ENCODE measurements at places on chromosomes 3 and 15. TPM values are rescaled to one million over a fixed set of nuclear protein-coding genes. Genes with fewer than 3 reads are reported as not detected.

Gene PLA2G4E
- total RNA-seq = 0.52 TPM

Gene SNURF
- total RNA-seq = 36.0 TPM

Gene ENTPD3
- 1.6 TPM for total RNA-seq

Gene UCN2
- total RNA-seq = not detected

Gene ILDR1
- total RNA-seq = not detected

Gene FXR1
- 447 TPM for total RNA-seq

Gene HRH1
- total RNA-seq = 5.2 TPM

Gene SLC51A
- total RNA-seq = 2.1 TPM

Gene NOX5
- total RNA-seq = under 0.01 TPM

Gene CISH
- total RNA-seq = 4.7 TPM

Gene ATP11B
- 59.0 TPM for total RNA-seq

Gene GRK7
- not detected for total RNA-seq

Gene NRG4
- total RNA-seq = not detected

Gene ITIH1
- under 0.01 TPM for total RNA-seq

Gene SLC2A2
- not detected for total RNA-seq

Gene P3H2
- 19.8 TPM for total RNA-seq

Gene SLC24A5
- not detected for total RNA-seq

Gene FBXO40
- total RNA-seq = 4.2 TPM

Gene FBXL22
- 17.7 TPM for total RNA-seq

Gene ZBBX
- total RNA-seq = not detected

Gene POLQ
- total RNA-seq = 5.7 TPM

Gene WNT7A
- not detected for total RNA-seq

Gene TM6SF1
- 28.7 TPM for total RNA-seq

Gene IDH2
- total RNA-seq = 185 TPM

Gene GPR156
- 1.0 TPM for total RNA-seq

Gene CLDN16
- total RNA-seq = under 0.01 TPM

Gene ANKUB1
- total RNA-seq = not detected

Gene SRP14
- 72.5 TPM for total RNA-seq

Gene ITIH3
- 2.1 TPM for total RNA-seq

Gene NECTIN3
- total RNA-seq = 39.1 TPM

Gene NMNAT3
- total RNA-seq = 4.2 TPM

Gene ZNF592
- 6.3 TPM for total RNA-seq

Gene PLCH1
- total RNA-seq = 0.52 TPM

Gene CIAO2A
- total RNA-seq = 54.8 TPM

Gene HYAL1
- 2.6 TPM for total RNA-seq

Gene CCNB2
- 7.8 TPM for total RNA-seq

Gene CMTM8
- not detected for total RNA-seq

Gene TIMP4
- 4.7 TPM for total RNA-seq

Gene KNL1
- total RNA-seq = 6.3 TPM

Gene ALS2CL
- total RNA-seq = 5.2 TPM

Gene ALDH1L1
- total RNA-seq = 2.6 TPM

Gene UBAP1L
- 2.1 TPM for total RNA-seq

Gene GNAT1
- not detected for total RNA-seq

Gene GALNT15
- total RNA-seq = 3.7 TPM

Gene DYNLT2B
- total RNA-seq = 4.2 TPM

Gene A4GNT
- total RNA-seq = not detected

Gene LMLN
- 4.2 TPM for total RNA-seq

Gene MNS1
- total RNA-seq = 0.52 TPM

Gene NR1I2
- total RNA-seq = under 0.01 TPM

Gene ADAMTS9
- total RNA-seq = 106 TPM
